Stimulated activated CD4-positive, alpha-beta T cell treated with anti-CD3 and anti-CD28 coated beads, Interleukin-4, amount 100 ng/mL, for 24 hours (primary cell): ENCODE measurements at places on chromosomes 3 and 15.
A peak's percentile ranks its signal among the peaks of the same experiment; 100 is the strongest.

- DNase-seq = no peak
Observed at GRCh38 chr15:101124731-101125451, 127.0 kb downstream of the CHSY1 start.

GRCh38 chr3:125191730-125192129, 20.8 kb downstream of the SLC12A8 start:
- DNase-seq = no peak

GRCh38 chr3:3286014-3286413, 106.5 kb upstream of the CRBN start:
- DNase-seq = no peak

GRCh38 chr3:134323966-134324962, 50.0 kb downstream of the AMOTL2 start:
- DNase-seq = no peak

DNA sequence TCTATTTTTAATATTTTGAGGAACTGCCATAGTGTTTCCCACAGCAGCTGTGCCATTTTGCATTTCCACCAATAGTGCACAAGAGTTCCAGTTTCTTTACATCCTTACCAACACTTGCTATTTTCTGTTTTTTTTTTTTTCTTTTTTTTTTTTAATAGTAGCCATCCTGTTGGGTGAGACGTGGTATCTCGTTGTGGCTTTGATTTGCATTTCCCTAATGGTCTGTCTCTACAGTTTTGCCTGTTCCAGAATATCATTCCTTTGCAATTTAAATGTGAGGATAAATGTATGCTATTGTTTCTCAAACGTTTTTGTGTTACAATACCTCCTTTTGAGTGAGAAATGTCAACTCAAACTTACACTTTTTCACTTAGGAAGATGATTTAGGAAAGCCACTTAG, 22.4 kb downstream of the RCN2 start:
- no peak for DNase-seq

- no peak for DNase-seq
Observed at GRCh38 chr3:142931222-142931621, 32.3 kb downstream of the PAQR9 start.

DNA sequence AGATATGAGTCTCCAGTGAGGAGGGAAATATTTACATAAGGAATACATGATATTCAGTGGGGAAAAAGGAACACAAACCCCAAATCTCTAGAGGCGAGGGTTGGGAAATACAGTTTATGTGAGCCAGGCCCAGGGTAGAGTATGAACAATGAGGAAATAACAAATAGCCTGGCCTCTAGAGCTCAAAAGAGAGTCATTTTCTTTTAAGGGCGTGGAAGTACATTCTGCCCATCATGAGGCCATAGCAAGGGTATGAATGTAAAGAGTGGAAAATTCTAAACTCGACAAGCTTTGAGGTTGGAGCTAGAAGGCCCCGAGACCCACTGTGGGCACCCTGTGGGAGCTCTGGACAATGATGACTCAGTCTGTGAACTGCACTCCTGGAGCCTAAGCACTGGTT, 27.8 kb upstream of the IGF2BP2 start:
- DNase-seq = no peak

DNA sequence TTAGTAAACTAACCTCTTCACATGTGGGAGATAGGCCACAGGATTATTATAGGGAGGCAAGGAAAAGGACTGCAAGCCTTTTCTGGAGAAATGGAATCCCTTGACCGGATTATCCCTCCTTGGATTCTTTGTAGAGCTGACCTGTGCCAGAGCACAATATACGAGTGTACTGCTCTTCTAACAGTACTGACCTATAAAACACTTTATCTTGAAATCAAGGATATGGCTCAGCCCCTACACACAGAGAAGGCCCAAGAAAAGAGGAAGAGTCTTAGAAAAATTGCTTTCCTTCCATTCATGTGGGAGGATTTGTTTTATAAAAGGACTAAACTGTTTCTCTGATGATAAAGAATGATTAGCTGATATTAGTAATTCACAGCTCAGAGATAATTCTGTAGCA, 42.2 kb downstream of the DMXL2 start:
- no peak for DNase-seq

DNA sequence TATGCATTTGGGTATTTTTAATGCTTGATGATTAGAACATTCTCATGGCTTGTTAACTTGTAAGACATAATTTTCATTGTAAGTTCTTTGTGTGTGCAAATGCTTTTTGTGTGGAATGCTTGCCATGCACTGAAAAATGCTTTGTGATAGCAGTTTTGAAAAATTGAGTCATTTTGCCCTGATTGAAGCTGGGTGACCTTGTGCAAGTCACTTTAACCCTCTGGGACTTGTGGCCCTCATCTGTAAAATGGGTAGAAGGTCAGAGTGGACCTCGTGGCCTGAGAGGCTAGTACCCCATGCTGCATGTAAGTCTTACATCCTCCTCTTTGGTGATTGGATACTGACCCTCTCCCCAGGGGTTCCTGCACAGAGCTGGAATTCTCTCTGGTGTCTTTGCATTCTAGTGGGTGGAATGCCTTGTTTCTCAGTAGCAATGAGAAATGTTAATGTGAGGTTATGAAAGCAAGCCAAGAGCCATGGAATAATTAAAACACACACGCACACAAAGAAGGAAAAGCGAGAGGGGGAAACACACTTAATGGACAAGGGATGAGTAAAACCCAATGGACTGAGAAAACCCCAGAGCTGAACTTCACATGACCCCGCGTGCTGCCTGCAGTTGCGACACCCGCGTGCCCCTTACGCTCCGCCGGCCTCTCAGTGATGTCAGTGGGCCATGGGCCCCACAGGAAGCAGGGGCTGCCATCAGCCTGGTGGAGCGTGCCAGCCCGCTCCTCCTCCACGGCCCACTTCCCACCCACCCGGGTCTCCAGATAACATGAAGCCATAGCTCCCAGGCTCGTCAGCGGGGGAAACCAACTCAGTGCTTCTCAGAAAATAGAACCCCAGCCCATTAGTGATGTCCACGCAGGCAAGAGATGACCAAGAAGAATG, 44.0 kb downstream of the SMAD3 start:
- no peak for DNase-seq

DNA sequence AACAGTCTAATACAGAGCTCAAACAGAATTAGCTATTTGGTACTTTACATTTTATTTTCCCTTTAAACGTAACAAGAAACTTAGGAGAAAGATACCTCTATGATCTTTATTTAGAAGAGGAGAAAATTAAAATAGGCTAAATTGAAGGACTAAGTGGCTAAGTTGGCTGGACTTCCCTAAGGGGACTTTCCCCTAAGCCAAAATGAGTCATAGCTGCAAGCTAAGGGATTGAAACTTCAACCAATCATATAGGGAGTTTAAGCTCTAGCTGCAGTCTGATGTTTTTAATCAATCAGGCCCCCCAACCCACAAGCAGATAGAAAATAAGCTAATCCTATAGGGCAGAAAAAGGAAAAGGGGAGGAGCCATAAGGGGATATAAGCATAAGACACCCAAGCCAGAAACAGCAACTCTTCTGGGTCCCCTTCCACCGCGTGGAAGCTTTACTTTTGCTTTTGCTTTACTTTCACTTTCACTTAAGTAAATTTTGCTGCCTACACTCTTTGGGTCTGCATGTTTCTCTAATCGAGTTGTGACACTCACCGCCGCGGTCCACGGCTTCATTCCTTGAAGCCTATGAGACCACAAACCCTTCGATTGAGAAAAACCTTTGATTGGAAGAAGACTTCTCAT, 1108.5 kb upstream of the EPHA6 start:
- DNase-seq = peak; percentile 3

DNA sequence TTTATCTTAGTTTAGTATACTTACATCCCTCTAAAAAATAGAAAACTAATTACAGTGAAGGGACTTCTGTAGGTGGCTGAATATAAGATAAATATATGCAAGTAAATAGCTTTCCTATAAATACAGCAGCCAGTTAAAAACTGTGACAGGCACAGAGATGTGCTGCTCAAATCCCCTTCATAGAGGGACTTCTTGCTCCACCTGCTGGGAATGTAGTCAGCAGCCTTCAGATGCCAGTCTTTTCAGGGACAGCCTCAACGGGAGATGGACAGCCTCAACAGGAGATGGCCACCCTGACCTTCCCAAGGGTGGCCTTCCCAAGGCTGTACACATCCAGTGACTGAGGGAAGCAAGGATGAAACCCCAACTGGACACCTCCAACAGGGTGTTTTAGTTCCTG, 15.7 kb upstream of the PRR23E start:
- DNase-seq = no peak

DNA sequence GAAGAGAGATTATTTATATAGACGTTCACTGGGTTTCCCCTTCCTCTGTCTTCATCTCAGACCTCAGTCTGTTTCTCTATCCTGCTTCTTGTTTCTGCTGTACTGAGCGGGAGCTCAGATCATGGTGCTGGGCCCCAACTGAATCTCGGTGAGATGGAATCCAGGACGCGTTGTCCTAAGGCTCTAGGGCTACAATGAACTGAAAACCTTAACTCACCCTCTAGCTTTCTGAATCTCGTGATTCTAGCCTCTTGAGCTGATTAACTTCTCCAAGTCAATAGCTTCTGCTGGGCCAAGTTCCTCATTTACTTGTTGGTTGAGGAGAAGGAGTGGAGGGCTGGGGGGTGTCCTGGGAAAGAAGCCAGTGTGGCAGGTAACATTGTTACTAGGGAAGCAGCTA, 32.7 kb upstream of the MAP3K13 start:
- DNase-seq = no peak

DNA sequence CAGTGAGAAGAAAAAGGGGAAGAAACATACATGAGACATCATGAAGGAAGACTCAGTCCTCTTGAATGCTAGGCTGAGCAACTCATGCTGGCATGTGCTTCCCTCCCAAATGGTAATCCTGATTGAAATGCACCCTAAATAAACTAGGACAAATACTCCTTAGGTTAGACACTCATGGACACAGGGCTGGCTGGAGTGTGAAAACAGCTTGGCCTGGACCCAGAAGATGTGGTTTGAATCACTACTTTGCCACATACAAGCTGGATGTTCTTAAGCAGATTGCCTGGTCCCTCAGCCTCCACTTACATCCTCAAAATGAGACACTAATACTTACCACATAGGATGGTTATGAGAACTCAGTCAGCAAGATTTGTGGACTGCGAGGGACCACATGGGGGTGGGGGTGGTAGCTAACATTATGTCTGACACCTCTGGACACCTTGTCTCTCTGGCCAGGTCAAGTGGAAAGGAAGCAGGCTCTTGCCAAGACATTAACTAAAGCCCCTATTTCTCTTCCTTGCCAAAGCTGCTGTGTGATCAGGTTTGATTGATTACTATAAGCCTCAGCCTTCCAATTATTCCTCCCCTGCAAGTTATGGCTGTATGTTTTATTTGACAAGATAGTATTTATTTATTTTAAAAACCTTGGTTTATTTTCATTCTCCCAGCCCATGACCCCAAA, 138.9 kb upstream of the SLC7A14 start:
- DNase-seq = no peak

DNA sequence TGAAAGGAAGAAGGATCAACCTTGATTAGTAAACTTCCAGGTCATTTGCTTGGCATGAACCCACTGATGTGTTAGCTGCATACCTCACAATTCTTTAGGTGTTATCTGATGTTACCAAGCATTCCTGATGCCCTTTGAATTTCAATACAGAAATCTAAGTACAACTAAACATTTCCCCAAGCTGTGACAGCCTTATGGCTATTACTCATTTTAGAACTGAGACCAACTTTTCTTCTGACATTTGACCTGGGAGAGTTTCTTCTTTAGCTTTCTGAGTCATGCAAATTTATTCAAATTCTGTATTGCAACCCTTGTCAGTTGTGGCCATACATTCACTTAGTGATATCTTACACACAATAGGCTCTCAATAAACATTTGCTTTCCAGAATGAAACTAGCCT, 124.3 kb downstream of the TIGIT start:
- no peak for DNase-seq

DNA sequence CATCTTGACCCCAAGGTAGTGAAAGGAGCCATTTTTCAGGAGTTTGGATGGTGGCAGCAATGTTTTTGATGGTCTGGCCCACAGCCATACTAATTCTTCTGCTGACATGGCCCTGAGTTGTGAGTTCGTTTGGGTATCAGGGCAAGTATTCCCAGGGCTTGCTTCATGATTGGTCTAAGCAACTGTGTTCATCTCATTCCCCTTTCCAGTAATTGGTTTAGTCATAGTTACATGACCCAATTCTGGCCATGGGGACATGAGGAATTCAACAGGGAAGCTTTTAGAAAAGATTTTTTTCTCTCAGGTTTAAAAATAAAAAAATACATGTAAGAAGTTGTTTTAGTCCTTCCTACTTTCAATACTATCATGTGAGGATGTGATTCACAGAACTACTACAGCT, 150.5 kb upstream of the NPHP3 start:
- DNase-seq = no peak

GRCh38 chr15:40064231-40064894, 25.4 kb upstream of the SRP14 start:
- DNase-seq = no peak

GRCh38 chr3:144273601-144274000, 302.0 kb downstream of the DIPK2A start:
- DNase-seq = no peak

DNA sequence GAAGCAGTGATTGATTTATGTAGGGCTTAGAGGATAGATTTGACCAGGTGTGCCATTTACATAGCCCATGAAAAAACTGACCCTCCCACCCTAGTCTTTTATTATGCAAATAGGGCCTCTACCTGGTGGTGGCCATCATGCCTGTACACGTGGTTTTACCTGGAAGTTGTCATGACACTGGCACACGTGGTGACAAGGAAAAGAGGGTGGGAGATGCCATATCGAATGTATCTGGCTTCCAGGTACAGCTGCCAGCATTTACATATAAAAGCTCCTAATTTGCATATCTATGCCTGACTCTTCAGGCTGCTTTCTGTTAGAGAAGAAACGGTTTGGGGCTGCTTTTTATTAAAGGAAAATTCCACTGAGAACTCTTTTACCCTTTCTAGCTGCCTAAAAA, 35.0 kb upstream of the DNAJC13 start:
- no peak for DNase-seq

- no peak for DNase-seq
Observed at GRCh38 chr3:94101860-94102259, 39.0 kb downstream of the NSUN3 start.

DNA sequence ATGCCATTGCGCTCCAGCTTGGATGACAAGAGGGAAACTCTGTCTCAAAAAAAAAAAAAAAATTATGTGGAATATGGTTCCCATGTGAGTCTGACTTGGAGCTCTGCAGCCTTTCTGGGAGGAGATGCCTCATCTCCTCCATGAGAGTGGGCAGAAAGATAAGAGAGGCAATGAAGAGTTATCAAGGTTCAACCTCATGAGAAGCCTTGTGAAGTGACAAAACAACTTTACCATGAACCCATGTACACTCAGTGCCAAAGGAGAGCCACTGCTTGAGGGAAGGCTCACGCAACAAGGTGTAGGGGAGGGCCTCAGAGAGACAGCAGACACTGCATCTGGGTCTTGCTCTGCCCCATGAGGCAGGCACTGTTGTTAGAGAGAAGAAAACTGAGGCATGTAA, 75.7 kb downstream of the CD200R1L start:
- no peak for DNase-seq
